ENCODE measurements at places on chromosomes 5 and 9.

DNA sequence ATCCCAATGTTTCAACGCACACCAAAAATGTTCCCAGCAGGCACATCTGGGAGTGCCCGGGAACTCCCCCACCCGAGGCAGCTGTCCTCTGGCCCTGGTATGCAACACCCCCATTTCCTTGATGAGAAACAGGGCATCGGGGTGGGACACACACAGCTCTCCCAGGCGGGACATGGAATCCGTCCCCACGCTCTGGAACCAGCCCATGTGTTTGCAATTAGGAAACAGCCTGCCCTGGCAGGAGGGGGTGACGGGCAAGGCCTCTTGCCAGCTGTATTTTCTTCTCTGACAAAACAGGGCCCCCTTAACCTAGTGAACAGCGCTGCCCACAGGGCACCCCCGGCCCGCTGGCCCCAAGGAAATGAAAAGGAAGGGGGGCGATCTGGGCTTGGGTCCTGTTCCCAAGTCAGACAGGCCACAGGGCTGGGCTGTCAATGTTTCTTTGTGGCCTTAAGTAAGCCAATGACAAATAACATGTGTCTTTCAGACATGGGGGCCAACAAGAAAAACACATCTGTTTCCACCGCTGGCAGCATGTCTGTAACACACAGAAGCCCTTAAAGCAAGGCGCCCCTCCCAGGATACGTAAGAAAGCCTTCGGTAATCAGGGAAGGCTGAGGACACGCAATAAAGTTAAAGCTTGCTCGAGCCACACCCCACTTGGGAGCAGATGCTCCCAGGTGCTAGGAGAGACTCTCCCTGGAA lies 125.3 kb downstream of the ROR2 start:
- DNase-seq = no peak

- DNase-seq = no peak
These were observed 53.6 kb downstream of the RXRA start for GRCh38 chr9:134379831-134380365.

DNA sequence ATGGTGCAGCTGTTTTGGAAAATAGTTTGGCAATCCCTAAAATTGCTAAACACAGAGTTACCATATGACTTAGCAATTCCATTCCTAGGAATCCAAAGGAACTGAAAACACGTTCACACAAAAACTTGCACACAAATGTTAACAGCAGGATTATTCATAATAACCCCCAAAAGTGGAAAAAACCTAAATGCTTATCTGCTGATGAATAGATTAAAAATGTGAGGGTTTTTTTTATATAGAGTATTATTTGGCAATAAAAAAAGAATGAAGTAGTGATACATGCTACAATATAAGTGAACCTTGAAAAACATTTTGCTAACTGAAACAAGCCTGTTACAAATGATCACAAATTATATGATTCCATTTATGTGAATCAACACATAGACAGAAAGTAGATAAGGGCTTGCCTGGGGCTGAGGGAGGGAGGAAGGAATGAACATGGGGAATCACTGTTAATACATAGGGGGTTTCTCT lies 45.1 kb upstream of the TRIO start:
- DNase-seq = no peak

DNA sequence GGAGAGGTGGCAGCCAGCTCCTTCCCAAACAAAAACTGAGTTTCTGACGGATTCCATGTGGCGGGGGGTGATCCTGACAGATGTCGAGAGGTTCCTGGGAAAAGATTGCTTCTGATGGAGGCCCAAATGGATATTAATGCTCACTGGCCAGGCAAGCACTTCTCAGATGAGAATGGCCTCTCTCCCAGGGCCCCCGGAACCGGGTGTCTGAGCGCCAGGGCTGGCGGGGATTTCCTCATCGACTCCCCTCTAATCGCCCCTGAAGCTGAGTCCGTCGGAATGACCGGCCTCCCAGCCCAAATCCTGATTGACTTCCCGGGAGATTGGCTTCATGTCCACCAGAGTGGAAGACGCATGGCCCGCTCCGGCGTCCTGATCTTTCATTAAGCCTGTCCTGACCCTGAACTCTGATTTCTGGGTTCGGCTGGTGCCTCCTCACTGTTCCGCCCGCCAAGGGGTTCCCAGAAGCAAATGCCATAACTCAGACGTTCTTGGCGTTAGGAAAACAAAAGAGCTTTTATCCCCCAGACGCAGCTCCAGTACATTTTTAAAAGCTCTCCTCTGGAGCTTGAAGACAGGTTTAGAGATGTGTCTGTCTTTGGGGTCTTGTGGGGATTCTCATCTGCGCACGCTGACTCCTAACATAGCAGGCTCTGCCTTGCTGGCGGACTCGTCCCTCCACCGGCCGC lies 17.6 kb downstream of the FIBCD1 start:
- no peak for DNase-seq

DNA sequence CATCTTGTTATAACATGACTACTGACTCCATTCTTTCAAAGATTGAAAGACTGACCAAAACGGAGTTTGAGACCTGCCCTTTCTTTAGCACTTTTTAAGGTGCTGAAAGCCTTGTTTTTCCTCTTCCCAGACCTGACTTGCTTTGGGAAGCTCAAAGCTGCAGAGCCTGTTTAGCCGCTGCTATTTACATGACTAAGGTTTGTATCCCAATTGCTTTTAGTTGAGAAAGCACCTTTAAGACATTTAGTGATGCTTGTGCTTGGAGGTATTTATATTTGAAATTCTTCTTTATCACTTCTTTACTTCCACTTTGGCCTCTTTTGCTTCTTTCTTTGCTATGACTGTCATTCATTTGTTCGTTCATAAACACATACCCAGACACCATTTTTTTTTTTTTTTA lies 182.6 kb upstream of the ELL2 start:
- DNase-seq = no peak

DNA sequence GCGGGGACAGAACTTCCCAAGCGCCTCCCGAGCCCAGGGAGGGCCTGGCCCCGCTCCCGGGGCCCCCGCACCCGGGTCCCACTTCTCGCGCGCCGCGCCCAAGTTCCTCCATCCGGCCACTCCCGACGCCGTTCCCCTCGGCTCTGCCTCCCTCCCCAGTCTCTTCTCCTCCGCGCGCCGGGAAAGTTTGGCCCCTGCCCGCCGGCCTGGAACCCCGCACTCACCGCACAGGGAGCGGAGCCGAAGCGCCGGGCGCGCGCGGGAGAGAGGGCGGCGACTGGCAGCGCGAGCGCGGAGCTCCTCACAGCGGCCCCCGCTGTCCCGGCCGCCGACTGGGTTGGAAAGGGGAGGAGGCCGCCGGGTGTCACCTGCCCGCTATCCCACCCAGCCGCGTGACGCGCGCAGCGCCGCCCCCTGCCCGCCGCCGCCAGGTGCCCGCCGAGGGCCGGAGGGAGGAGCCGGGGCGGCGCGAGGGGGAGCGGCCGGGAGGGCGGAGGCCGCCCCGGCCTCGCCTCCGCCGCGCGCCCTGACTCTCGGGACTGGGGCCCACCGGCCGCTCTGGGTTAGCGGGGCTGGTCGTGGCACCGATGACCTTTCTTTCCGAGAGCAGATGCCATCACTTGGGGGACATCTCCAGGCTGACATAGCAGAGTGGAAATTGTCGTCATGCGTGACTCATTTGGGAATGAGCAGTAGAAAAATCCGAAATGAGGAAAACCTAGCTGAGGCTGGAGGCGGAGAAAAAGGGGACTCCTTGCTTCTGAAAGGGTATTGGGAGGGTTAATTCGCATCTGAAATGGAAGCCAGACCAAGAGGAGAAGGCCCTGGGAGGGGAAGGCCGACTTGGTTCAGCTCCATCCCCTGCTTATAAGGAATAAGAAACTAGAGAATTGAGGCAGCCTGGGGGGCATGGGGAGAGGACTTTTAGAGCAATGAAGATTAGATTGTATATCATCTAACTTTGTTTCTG lies at the start of gene ELOVL7:
ELOVL7 (minus strand) TSS at position 334 of the 970 bp plus-strand sequence. CDS start 56,872 bp downstream, outside the sequence.
- DNase-seq = no peak

GRCh38 chr5:58114324-58114723 lies 345.6 kb downstream of the PLK2 start:
- no peak for DNase-seq

DNA sequence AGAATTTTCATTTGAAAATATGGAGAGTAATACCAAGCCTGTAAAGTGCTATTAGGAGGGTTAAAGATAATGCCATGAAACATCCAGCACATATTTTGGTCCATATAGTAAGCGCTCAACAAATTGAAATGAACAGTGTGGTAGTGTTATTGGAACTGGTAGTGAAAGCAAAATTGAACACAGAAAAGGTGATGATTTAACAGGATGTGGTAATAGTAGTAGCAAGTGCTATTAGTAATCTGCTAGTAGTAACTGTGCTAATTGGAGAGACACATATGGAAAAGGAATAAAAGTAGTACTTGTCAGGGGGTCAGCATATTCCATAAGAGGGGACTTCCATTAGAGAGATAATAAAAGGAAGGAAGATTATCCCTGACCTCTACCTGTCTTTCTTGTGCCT lies 187.3 kb downstream of the HTR1A start:
- no peak for DNase-seq

DNA sequence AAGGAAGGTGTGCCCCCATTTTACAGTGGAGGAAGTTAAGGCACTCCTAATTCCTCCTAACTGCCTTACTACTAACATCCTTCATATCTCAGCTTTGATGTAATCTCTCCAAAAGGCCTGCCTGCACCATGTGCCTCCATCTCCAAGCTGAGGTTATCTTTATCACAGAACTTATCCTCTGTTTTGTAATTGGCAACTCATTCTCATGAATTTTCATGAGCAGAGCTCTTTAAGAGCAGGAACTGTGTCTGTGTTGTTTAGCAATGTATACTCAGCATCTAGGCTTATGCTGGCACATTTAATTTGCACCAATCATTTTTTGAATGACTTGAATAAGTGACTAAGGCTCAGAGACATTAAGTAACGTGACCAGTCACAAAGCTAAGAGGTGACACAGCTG lies 147.9 kb upstream of the VLDLR start:
- no peak for DNase-seq
